ENCODE measurements at places on chromosomes 5 and 9.

GRCh38 chr5:97839341-97840086 lies 656.5 kb upstream of the RIOK2 start:
- peak; percentile 83 for DNase-seq

DNA sequence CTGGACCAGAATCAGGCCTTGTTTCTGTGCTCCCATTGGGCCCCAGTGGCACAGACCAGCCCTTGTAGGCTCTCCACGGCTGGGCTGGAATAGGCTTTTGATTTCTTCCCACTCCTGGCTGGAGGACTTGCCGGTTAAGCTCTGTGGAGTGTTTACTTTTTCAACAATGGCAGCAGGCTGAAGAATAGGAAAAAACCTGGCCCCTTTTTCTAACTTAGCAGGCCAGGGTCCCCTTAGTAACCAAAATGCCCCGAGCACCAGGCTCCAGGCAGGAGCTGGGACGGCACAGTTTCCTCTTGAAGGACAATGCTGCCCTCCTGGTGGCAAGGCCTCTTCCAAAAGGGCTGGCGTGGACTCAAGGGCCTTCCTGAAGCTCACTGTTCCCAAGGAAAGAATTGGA lies 230.3 kb downstream of the CRB2 start:
- DNase-seq = no peak

DNA sequence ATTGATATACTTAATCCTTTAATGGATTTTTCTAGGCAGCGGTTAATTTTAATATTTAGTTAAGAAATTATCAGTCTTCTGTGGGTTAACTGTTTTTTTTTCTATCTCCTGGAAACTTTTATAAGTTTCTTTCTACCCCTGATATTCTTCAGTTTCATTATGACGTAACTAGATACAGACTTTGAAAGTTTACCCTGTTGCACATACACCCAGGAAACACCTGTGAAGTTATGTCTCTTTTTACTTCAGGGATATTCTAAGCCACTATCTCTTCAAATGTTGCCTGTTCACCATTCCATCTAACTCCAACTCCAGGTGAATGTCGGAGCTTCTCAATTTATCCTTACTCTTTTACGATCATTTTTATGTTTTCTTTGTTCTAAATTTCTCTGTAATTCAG lies 329.0 kb downstream of the ICE1 start:
- DNase-seq = no peak

DNA sequence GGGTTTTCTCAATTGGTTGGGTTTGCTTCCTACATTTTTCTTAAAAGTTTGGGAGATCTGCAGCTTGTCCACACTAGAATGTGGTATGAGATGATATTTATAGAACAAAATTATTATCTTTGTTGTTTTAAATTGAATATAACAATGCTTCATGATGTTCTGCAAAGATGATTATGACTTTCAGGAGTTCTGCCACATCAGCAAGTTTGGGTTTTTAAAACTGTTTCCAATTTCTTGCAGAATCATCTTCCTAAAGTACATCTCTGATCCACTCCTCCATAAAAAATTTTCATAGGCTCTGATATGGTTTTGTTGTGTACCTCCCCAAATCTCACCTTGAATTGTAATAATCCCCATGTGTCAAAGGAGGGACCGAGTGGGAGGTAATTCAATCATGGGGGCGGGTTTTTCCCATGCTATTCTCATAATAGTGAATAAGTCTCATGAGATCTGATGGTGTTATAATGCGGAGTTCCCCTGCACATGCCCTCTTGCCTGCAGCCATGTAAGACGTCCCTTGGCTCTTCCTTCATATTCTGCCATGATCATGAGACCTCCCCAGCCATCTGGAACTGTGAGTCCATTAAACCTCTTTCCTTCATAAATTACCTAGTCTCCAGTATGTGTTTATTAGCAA lies 119.1 kb upstream of the PTGER4 start:
- no peak for DNase-seq

DNA sequence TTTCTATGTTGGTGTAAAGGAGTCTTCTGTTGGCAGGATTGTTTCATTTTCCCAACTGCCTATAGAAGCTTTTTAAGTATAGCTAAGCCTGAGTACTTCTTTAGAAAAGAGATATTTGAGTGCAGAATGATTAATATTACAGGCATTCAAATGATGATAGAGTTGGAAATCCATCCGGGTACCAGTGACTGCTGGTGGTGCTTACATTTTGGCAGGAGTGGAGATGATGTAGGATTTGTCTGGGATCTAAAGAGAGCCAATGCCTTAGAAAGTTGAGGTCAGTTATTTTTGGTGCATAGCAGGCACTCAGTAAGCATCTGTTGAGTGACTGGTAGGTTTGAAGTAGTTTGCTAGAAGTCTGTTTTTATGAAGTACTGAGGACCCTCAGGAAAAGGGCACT lies 433.5 kb downstream of the DMAC1 start:
- no peak for DNase-seq

DNA sequence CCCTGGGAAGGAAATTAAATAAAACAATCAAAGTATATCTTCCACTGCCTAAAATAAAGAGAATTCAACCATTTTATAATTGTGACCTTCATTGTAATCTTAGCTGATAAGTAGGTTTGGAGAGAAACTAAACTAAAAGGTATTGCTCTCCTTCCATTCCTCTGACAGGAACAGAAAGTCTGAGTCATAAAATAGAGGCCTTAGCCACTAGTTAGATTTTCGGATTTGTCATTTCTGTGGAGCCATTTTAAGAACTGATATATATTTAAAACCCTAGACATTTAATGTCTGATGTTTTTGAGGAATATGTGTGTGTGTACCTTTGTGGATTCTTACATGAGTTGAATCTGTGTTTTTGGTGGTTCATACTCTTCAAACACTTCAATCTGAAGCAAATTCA lies 11.8 kb upstream of the TMC1 start:
- peak; percentile 40 for DNase-seq

DNA sequence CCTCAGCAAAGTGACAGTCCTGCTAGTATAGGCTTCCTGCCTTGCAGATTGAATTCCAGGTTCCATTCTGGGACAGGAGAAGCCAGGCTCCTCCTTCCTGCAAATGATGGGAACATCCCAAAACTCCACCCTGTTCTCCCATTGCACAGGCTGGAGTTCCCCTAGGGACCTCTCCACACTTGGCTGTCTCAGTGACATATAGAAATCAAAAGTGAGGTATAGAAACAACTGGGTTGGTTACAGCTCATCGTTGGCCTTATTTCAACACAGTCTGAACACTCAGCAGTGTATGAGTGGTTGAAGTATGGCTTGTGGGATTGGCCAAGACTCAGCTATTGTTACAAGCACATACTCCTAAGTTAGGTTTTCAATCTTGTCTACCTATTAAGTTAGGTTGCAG lies 157.8 kb upstream of the FTMT start:
- DNase-seq = no peak

GRCh38 chr5:81209869-81210493 lies 23.1 kb upstream of the CKMT2 start:
- DNase-seq = no peak

DNA sequence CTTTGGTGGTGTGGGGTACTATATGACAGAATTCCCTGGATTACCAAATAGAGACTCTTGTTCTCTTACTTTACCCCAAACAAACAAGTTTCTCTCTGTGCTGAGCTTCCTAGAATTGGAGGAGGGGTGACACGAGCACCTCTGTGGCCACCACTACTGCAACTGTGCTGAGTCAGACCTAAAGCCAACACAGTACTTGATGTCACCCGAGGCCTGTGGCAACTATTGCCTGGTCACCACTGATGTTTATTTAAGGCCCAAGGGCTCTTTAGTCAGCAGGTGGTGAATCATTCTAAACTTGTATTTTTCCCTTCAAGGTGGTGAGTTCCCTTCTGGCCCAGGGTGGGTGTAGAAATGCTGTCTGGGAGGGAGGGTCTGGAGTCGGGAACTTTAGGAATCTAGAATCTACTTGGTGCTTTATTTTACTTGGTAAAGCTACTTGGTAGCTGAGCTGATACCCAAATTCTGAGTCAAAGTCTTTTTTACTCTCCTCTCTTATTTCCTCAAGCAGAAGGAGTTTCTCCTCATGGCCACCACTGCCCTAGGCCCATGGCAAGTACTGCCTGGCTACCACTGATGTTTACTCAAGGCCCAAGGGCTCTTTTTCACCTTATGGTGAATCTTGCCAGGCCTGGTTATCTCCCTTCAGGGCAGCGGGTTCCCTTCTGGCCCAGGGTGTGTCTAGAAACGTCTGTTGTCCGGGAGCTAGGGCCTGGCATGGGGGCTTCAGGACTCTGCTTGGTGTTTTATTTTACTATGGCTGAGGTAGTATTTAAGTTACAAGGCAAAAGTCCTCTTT lies 9.8 kb downstream of the LURAP1L start:
- peak; percentile 35 for DNase-seq

DNA sequence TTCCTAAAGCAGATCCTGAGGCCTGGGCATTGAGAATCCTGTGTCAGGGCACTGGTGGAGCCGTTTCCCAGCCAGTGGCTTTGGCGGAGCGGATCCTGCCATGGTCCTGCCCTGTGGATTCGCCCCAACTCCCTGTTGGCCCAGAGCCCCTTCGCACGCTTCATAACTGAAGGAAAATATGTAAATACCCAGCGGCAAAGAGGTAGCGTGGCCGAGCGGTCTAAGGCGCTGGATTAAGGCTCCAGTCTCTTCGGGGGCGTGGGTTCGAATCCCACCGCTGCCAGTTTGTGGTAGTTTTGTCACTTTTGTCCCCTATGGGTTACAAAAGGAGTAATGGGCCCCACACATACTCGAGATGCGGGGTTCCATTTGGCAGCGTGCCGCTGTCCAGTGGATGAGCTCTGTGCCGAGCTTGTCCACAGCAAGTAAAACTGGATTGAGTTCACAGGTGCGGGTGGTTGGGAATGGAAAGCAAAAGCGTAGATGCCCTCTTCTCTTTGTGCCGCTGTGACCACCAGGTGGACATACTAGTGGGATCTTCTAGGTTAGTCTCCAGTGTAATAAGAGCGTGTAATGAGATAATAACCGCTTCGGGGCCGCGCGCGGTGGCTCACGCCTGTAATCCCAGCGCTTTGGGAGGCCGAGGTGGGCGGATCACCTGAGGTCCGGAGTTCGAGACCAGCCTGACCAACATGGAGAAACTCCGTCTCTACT lies 17.3 kb downstream of the TRIM7 start:
- DNase-seq = peak; percentile 81

GRCh38 chr5:91129748-91130147 lies 253.4 kb downstream of the ARRDC3 start:
- DNase-seq = no peak

- DNase-seq = peak; percentile 24
Measured at GRCh38 chr5:58183078-58183785, 276.7 kb downstream of the PLK2 start.

DNA sequence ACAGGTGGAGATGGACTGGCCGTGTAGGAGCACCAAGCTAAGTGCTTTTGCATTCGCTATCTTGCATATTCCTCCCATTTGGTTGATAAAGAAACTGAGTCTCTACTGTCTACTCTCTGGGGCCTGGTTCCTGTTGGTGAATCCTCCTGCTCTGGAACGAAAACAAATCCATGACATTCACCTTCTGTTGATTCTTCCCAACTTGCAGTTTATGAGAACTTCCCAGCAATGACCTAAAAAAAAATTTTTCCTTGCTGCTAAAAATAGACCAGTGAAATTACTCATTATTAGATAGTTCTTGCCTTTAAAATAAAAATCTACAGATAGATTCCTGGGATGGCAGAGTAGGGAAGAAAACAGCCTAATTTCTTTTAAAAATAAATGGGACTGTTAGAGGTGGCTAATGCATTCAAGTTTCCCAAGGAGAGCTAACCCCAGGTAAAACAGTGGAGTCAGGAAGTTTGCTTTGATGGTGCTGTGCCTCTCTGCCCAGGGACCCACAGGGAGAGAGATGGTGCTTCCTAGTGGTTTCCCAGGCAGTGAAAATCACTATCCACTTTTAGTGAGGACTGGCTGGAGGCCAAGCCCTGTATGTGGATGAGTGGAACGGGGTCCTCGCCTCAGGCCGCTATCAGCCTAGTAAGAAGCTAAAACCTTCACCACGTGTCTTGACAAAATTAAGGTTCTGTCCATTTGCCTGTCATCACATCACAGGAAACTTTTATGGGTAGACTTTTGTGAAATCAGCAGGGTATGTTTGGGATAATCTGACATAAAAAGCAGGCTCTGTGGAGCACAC lies 68.4 kb upstream of the NR3C1 start:
- DNase-seq = no peak

DNA sequence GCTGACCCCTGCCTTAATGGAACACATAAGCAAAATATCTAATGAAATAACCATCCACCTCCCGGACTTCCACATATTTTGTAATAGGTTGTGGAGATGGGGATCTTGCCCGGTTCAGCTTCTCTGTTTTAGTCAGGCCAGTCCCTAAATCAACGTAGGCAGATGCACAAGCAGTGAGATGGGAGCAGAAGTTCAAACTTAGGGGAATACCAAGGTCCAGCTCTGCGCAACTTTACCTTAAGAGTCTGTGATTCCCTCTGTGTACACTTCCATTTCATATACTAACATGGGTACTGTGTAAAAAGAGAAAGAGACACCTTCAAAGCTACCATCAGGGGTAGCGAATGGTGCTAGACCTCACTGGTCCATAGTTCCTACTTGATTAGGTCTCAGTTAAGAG lies 110.9 kb downstream of the NTRK2 start:
- no peak for DNase-seq

DNA sequence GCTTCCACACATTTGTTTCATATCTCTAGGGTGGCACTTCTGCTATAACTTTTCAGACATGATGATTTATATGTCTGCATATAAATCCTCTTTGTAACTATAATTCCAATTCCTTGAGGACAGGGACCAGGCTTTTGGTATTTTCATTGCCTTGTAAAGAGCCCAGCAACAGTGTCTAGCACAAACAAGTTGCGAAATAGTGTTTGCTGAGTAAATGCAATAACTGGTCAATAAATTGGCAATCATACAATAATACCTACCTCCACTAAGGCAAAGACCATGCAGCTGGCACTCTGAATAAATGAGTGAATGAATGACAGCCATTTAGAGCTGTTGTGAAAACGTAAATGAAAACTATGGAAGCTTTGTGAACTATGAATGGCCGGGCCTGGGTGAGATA lies 564.0 kb upstream of the ZNF462 start:
- DNase-seq = no peak

- no peak for DNase-seq
Measured at GRCh38 chr9:68577774-68578591, 37.3 kb upstream of the TMEM252 start.

GRCh38 chr5:61275841-61276240 lies 56.2 kb upstream of the ZSWIM6 start:
- peak; percentile 58 for DNase-seq

Data from endothelial cell of umbilical vein (primary cell).